Kidney epithelial cell (primary cell): ENCODE measurements at places on chromosomes 3 and 15. TPM values are rescaled to one million over a fixed set of nuclear protein-coding genes. Genes with fewer than 3 reads are reported as not detected.

DNA sequence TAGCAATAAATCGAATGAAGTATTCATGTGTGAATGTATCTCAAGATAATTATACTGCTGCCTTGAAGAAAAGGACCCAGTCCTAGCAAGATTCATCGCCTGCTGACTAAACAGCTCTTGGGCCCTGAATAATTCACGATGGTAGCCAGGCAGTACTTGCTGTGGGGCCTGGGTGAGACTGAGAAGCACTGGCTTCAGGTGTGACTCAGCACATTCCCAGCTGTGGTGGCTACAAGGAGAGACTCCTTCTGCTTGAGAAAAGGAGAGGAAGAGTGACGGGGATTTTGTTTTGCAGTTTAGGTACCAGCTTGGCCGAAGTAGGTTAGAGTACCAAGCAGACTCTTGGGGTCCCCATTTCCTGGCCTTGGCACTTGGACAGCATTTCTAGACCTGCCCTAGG is 47.6 kb upstream of the CD200R1L start:
- DNase-seq, result peak; percentile 44

DNA sequence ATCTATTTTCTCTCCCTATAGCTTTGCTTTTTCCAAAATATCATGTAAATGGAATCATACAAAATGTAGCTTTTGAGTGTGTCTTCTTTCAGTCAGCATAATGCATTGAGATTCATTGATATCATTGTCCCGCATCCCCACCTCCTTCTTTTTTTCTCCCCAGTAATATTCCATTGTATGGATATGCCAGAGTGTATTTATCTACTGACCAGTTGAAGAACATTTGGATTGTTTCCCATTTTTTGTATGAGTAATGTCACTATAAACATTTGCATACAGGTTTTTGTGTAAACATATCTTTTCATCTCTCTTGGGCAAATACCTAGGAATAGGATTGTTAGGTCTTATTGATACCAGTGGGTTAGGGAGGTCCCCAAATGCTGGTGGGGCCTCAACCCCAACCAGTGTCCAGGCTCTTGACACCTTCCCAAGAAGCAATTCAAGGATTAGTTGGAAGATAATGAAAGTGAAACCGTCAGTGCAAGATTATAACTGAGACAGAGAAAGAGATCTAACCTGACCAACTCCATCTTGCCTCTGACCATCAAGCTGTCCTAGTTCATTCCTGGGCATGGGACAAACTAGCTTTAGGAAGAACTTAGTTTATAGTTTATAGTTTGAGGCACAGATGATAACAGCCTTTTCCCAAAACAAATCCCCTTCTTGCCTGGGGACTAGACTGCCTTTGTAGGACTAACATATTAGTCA is 7.4 kb upstream of the SLC33A1 start:
- no peak for DNase-seq

- peak; percentile 28 for DNase-seq
Observed at GRCh38 chr3:59774634-59775033, 724.8 kb upstream of the CFAP20DC start.

DNA sequence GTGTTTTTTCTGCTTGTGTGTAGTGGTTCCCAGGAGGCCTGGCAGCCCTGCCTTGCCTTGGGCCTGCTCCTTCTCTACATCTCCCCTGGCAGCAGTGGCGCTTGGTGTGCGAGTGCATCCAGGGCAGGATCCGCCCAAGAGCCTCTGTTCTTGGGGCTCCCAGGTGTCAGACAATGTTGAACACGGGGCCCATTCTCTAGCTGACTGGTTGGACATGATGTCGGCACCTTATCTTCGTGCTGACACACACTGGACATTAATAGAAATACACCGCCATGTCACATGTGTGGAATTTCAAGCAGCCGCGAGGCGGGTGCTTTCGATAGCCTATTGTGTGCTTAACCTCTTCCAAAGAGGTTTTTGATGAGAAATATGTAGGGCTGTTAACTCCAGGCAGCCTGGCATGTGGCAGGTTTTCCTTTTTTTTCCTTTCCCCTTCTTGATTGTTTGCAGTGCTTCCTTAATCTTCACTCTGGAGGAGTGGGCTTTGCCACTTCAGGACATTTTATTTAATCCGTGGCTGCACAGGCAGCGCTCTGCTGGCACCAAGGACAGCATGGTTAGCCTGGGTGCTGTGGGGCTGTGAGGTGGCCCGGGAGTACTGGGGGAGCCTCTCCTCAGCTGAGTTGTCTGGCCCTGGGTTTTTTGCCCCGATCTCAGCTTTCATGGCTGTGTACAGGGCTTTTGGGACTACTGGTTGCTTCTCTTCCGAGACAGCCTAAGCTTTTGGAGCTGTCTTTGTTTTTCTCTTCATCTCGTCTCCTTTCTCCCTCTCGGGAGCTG is 42.5 kb downstream of the CHCHD6 start:
- no peak for DNase-seq

The CPN2 gene
- total RNA-seq, result not detected in 2 replicates
